Inflammatory macrophage (primary cell): ENCODE measurements at places on chromosomes 7 and 10.

GRCh38 chr7:6628045-6628444 lies 9.1 kb upstream of the ZNF316 start:
- DNase-seq: no peak

DNA sequence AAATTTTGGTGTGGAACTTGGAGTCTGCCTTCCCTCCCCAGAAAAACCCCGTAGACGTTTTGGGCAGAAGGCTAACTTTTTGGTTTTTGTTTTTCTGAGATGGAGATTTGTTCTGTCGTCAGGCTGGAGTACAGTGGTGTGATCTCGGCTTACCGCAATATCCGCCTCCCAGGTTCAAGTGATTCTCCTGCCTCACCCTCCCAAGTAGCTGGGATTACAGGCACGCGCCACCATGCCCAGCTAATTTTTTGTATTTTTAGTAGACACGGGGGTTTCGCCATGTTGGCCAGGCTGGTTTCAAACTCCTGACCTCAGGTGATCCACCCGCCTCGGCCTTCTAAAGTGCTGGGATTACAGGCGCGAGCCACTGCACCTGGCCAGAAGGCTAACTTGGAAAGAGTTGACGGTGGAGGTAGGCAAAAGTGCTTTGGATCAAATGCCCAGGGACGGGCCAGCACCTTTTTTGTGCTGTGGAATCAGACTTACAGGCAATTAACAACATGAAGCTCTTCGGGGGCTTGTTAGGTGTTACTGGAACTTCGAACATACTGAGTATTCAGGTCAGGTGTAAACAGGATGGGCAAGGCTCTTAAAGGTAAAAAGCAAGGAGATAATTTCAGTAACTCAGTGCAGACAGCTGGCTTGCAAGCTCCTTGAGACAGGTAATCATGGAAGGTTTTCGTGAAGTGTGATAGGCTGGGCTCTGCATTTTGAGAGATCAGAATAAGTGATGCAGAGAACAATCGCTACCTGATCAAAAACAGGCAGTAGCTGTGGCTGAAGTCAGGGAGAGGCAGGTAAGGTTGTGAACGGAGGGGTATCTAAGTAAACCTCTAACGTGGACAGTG lies 1.8 kb downstream of the PPP1R35 start:
- DNase-seq: no peak

DNA sequence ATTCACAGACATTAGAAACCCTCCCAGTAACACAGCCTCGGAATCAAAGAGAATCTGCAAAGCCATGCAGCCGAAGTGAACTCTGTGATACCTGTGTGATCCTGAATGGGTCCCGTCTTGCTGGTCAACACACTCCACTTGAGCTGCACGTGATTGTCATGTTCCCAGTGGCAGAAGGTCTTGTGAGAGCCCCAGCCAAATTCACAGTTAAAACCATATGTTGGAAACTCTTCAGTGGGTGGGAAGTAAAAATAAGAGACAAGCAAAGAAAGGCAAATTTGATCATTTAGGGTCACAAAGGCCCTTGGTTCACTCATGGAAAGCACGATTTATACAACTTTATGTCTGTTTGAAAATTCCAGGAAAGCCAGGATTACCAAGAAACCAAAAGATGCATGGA lies 142.3 kb downstream of the NRP1 start:
- DNase-seq: no peak

- no peak for DNase-seq
These were observed 242.7 kb downstream of the KIF20B start for GRCh38 chr10:89944138-89944537.

DNA sequence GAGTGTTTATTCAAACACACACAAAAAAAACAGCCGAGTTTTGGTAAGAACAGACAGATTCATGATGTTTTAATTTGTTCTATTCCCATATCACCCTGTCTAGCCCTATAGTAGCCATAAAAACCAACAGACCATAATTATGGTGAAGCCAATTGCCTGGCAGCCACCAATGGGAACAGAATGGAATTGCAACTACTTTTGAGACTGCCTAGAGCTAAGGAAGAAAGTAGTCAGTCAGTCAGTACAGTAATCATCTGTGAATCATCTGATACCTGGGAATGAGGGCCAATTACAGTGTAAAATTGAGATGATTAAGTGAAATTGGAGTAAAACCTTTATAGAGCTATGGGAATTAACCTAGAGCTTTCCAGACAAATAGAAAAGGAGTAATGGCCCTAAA lies 952.7 kb upstream of the KCND2 start:
- DNase-seq: no peak

DNA sequence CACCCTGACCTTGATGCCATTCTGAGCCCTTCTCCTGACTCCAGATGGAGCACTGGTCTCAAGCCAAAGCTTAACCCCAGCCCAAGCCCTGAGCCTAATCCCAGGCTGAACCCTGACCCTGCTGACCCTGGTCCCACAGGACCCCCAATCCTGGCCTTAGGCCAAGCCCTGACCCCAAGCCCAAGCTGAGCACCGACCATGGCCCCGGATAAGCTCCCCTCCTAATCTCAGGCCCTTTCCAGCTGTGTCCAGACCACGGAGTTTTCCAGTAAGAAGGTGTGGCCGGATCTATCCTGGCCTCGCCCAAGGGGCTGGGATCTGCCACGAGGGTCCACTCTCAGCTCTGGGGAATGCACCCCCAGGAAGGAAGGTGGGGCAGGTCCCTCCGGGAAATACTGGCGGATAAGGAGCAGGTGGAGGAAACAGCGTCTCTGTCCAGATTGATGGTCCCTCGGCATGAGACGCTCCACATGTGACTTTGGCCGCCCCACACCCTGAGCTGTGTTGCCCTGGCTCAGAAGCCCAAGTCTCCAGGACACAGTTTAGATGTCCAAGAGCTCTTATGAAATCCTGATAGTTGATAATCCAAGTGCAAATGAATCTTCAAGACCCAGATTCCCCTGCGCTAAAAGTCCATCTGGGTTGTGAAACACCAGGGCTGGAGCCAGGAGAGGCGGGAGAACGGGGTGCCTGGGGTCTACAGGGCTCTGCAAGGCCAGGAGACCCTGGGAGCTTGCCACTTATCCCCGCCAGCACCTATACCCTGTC lies 10.4 kb downstream of the ELN start:
- no peak for DNase-seq

GRCh38 chr10:65798133-65798532 lies 1127.7 kb upstream of the LRRTM3 start:
- no peak for DNase-seq
